ENCODE measurements at places on chromosomes 6 and 20.
A peak's percentile ranks its signal among the peaks of the same experiment; 100 is the strongest.

GRCh38 chr6:128494440-128494839 is 26.0 kb downstream of the PTPRK start:
- DNase-seq: no peak

GRCh38 chr6:13653296-13653695 is 38.2 kb downstream of the NOL7 start:
- no peak for DNase-seq

DNA sequence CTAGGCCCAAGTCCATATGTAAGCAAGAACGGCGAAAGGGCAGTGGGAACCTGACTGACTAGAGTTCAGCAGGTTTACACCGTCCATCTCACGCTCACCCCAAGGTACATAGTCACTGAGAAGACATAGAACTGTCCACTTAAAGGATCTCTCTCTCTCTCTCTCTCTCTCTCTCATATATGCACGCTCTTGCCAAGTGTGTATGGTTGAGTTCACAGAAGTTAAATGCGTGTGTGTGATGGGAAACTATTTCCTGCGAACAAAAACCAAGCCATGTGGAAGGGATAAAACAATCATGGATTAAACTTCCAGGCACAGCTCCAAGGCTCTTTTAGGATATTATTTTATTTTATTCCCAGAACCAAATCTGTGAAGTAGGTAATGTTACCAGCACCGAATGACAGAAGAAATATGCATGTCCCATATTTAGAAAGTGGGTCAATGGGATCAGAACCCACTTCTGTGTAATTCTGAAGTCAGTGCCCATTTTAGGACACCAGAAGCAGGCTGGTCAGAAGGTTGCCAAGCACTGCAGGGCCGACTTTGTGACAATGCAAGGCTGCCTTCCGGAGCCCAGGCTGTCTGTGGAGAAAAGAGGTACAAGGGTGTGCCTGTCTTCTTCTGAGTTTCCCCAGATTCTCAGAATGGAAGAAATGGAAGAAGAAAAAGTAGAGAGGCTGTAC is 49.2 kb upstream of the MAP7 start:
- DNase-seq: no peak

DNA sequence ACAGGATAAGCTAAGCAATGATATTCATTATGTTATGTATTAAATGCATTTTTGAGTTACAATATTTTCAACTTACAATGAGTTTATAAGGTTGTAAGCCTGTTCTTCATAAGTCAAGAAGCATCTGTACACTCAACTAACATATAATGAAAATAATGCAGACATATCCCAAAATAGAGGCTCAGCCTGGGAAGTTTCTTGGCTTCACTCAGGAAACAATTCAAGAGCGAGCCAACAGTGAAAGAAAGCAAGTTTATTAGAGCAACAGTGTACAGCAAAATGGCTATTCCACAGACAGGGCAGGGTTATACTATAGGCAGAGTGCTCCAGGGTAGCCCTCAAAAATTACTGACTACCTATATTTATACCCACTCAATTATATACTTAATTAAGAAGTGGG is 1581.8 kb downstream of the HACE1 start:
- no peak for DNase-seq

DNA sequence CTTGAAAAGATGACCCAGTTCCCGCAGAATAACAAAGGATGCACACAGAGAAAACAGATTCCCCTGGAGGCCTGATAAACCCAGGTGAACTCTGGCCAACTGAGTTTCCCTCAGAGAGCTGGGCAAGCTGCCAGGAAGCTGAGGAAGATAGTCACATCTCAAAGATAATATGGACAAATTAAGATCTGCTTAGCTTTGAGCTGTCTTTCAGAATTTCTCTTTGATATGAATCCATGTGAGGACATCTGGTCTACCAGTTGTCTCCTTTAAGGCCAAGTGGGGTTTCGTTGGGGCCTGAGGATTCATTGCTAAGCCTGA is 59.5 kb downstream of the ID4 start:
- no peak for DNase-seq

- DNase-seq: no peak
These were observed at the start of gene ZNF831 for GRCh38 chr20:59163631-59164530. TSS of gene ZNF831 (plus strand) at chr20:59163821. CDS start at chr20:59191020, 27,199 bp downstream.

- peak; percentile 33 for DNase-seq
These were observed 25.3 kb downstream of the RBCK1 start for GRCh38 chr20:433300-433975.

DNA sequence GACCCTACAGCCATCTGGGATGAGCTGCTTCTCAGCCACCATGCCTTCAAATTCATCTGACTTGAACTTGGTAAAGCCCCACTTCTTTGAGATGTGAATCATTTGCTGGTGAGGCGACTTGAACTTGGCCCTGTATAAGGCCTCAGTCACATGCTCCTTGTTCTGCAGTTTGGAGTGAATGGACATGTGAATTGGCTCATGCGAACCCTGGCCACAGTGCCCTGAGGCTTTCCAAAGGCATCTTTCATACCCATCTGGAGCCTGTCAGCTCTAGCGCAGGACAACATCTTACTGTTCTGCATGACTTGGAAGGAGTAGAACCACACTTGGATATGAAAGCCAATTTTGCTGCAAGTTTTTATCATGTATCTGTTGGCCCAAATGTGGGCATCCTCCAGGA is 244.0 kb upstream of the FAM83B start:
- no peak for DNase-seq

Data from stimulated activated CD8-positive, alpha-beta memory T cell treated with anti-CD3 and anti-CD28 coated beads, Interleukin-7, amount 100 ng/mL, for 24 hours (primary cell).